ENCODE measurements at places on chromosomes 7 and 10.
A peak's percentile ranks its signal among the peaks of the same experiment; 100 is the strongest.

GRCh38 chr10:60456053-60456452 is 66.4 kb upstream of the ANK3 start:
- DNase-seq = no peak

DNA sequence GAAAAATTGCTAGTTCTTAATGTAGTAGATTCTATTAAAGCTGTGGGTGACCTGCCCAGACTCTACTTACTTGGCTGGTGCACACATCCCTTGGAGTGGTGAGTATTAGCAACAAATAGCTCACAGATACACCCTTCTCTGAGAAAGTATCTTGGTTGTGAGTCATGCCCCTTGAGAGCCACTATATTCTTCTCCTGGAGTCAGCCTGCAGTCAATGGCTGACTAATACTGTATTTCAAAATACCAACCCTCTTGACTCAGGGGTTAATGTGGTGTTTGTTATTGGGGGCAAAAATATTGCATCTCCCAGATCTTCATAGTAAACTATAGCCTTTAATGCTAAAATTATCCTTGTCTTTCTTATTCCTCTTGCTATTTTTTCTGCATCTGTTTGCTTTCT is 354.9 kb downstream of the BMPER start:
- no peak for DNase-seq

DNA sequence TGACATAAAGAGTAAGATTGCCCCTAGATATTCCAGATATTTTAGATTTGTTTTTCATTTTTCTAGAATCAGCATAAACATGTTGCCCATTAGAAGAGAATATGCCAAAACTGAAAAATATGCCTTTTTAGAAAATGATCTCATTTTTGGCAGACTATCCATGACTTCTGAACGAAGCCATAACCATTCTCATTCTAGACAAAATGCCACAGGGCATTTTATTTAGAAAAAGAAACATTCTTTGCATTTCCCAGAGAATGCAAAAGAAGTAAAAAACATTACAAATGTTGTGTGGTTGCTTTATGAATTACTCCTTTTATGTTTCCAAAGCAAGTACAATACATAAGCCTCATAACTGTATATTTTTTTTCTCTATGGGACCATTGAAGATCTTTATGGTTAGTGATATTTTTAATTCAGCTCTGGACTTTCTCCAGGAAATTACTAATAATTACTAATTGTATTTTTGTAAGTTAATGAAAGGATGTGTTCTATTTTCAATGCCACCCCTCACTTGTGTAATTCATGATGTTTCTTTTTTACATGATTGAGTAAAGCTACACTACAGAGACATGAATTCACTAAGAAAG is 109.6 kb upstream of the SEM1 start:
- no peak for DNase-seq

- DNase-seq = no peak
Observed at GRCh38 chr7:130367088-130367755, 13.1 kb upstream of the CPA1 start.

GRCh38 chr10:83448013-83448412 is 691.3 kb upstream of the GHITM start:
- DNase-seq = no peak

GRCh38 chr7:47342296-47343060 is 239.4 kb downstream of the TNS3 start:
- no peak for DNase-seq

GRCh38 chr7:88480271-88480670 is 173.6 kb upstream of the STEAP4 start:
- DNase-seq = no peak

DNA sequence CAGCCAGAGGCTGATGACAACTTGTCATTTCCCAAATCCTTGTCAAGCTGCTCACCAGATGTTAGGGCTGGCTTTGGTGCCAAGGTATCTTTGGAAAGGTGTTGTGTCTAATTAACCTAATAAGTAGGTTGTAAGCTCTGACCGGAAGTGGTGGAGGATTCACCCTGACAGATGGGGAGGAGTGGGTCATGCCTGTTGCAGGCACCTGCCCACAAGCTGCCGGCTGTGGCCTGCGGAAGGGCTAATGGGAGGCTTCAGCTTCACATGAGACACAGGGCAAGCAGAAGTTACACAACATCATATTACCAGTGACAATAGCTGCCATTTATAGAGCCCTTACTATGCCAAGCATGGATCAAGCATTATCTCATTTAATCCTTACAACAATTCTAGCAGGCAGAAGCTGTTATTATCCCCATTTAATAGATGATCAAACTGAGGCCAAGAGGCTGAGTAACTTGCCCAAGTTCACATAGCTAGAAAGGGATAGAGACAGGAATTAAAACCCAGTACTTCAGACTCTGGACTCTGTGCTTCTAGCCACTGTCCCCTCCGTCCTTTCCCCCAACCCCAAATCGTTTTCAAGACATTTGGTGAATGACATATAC is 63.1 kb upstream of the DUSP5 start:
- peak; percentile 14 for DNase-seq

GRCh38 chr7:37531225-37531624 is 82.6 kb upstream of the ELMO1 start:
- DNase-seq = no peak

- no peak for DNase-seq
Observed at GRCh38 chr10:1380088-1380671, 324.0 kb downstream of the WDR37 start.

GRCh38 chr10:110340816-110341215 is 36.1 kb upstream of the SMNDC1 start:
- no peak for DNase-seq

- peak; percentile 30 for DNase-seq
Observed at GRCh38 chr7:93551063-93551895, 23.2 kb downstream of the CALCR start.

- DNase-seq = no peak
Observed at GRCh38 chr10:130497056-130498010, 361.1 kb downstream of the GLRX3 start.

DNA sequence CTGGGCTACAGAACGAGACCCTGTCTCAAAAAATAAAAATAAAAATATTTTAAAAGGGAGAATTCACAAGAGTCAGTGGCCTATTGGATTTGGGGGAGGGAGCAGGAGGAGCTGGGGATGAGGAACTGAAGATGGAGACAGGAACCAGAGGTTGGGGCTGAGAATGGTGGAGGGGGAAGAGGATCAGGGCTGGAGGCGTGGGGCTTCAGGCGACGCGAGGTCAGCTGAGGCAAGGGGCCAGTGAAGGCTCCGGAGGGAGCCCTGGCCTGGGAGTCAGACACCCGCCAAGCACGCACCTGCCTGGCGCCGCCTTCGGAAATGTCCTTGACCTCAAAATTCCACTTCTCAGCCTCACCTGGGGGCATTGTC is 671 bp upstream of the CLEC2L start:
- no peak for DNase-seq

- DNase-seq = peak; percentile 45
Observed at GRCh38 chr7:81025360-81025759, 106.5 kb upstream of the SEMA3C start.

GRCh38 chr10:122145113-122145512 is 126.0 kb upstream of the BTBD16 start:
- no peak for DNase-seq

DNA sequence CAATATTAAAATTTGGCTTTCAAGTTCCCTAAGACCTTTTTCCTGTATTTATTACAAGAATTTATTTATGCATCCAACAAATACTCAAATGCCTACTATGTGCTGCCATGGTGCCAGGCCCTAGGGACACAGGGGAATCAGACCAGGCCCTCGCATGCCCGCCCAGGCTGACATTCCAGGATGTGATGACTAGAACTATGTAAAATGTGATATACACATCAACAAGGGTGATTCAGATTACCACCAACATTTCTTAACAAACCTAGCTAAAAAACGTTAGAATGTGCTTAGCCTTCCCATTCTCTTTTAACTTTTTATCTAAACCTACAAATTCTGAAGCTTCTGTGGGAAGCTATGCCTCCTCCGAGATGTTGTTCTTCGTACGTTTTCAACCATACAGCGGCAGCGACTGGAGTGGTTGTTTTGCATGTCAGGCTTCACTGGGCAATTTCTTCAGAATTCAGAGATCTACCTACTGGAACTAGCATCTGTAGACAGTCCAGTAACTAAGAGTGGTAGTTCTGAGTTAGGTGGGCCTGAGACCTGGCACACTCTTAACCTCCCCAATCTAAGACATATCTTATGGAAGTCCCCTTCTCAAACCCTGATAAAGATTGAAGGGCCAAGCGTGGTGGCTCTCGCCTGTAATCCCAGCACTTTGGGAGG is 22.1 kb downstream of the GNA12 start:
- DNase-seq = no peak

DNA sequence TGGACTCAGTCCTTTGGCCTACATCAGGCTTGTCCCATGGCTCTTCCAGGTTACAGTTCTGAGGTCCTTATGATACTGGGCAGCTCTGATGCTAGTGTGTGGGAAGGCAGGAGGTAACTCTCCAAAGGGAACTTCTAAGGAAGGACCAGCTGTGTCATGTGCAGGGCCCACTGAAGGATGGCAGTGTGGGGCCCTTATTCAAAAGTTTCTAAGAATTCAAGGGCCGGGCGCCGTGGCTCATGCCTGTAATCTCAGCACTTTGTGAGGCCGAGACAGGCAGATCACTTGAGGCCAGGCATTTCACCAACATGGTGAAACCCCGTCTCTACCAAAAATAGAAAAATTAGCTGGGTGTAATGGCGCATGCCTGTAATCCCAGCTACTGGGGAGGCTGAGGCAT is 254.2 kb upstream of the HABP2 start:
- DNase-seq = no peak
